ENCODE measurements at places on chromosomes 11 and 22.

DNA sequence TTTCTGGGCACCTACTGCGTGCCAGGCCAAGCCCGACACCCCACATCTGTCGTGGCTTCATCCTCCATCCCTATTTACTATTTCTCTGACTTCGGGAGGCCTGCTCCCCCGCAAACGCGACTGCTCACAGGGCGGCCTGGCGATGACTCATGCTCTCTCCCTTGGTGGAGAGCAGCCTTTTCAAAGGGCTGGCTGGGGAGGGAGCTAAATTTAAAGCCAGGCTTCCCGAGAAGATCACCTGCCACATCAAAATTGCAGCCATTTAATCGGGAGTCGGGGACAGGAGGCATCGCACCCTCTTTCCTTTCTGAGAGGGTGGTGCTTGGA lies 24.9 kb upstream of the SHISAL1 start:
- DNase-seq = peak; percentile 48

GRCh38 chr11:41190437-41191082 lies 268.9 kb downstream of the LRRC4C start:
- no peak for DNase-seq

DNA sequence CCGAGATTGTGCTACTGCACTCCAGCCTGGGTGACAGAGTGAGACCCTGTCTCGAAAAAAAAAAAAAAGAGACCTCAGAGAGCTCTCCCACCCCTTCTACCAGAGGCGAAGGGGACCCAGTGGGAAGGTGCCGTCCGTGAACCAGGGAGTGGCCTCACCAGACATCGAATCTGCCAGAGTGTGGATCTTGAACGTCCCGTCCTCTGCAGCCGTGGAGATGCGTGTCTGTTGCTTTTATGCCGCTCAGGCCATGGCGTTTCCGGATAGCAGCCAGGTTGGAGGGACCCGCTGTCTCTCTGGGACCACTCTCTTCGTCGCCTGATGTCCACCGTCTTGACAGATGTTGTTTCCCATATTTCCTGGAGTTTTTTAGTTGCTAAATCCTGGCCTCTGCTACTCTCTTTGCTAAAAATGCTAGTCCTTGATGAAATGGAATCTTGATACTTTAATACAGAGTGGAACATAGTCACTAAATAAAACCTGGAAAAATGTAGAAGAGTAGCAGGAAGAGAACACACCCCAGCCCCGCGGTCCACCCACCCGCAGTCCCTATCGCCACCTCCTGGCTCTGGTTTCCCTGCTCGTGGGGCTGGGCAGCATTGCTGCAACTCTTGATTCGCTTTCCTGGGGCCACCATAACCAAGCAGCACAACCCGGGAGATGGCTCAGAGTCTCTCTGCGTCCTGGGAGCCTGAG lies 12.0 kb upstream of the MUC6 start:
- DNase-seq = no peak

DNA sequence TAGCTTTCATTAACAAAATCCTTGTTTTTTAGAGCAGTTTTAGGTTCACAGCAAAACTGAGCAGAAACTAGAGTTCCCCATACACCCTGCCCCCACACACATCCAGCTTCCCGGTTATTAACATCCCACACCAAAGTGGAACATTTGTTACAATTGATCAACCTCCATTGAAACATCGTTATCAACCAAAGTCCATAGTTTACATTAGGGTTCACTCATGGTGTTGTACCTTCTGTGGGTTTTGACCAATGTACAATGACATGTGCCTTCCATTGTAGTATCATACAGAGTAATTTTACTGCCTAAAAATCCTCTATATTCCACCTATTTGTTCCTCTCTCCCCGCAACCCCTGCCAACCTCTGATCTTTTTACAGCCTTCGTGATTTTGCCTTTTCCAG lies 28.5 kb downstream of the PRDM11 start:
- DNase-seq = no peak

DNA sequence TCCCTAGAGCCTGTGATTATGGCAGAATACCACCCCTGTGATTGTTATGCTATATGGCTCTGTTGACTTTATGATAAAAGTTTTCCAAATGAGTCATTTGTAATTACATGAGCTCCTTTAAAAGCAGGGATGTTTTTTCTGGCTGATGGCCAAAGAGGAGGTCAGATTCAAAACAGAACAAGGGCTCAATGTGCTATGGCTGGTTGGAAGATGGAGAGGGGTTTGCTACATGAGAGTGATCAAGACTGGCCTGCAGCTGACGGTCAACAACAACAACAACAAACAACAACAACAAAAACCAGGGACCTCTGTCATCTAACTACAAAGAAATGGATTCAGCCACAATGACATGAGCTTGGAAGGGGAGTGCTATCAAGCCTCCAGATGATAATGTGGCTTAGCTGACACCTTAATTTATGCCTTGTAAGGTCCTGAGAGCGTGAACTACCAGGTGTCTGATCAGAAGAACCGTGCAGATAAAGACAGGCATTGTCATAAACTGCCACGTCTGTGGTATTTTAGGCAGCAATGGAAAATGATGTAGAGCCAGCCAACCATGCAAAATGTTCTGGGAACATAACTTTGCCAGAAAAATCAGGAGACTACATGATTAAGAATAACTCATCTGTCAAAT lies 47.2 kb downstream of the PIWIL3 start:
- DNase-seq = peak; percentile 94

DNA sequence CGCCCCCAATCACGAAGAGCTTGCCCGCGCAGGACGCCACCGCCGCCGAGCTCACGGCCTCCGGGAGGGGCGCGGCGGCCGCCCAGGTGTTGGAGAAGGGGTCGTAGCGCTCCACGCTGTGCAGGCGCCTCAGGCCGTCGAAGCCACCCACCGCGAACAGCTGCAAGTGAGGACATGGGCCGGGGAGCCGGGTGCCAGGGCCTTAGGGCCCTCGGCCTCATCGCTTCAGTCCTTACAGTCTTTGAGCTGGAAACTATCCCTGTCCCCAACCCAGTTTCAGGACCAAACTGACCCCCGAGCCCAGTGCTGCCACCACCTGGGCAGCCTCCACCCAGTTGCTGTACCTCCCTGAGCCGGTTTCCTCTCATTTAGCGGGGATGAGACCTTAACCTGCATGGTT lies 7.6 kb downstream of the KLHL35 start:
- no peak for DNase-seq

DNA sequence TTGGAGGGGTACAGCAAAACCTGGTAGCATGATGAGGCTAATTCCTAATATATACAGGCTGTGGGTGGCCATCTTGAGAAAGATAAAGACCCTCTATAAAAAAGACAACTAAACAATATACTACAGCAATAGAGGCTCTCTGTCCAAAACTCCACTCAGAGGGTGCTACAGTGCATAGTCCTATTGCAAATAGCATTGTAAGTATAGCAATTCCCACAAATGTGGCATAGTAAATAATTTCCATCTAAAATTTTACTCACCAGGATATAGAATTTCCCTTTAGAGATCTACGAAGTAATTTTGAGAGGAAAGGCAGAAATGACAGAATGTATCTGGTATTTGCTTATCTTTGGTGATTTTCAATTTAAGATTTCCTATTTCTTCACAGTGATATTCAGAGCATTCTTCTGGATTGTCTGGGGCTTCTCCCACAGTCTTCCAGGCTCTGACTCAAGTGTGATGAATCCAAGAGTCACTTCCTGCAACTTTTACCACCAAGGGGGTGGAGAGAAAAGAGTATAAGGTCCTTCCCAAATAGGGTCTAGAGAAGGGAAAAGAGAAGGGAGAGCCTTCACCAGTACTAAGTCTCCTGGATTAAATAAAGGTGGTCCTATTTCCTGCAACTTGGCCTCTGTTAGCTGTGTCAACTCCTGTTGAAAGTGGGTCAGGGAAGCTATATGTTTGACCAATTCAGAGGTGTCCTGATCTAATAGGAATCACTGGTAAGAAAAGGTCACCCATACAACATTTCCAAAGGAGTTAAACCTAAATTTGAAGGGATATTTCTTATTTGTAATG lies 1054.7 kb upstream of the CNTN5 start:
- DNase-seq = no peak

DNA sequence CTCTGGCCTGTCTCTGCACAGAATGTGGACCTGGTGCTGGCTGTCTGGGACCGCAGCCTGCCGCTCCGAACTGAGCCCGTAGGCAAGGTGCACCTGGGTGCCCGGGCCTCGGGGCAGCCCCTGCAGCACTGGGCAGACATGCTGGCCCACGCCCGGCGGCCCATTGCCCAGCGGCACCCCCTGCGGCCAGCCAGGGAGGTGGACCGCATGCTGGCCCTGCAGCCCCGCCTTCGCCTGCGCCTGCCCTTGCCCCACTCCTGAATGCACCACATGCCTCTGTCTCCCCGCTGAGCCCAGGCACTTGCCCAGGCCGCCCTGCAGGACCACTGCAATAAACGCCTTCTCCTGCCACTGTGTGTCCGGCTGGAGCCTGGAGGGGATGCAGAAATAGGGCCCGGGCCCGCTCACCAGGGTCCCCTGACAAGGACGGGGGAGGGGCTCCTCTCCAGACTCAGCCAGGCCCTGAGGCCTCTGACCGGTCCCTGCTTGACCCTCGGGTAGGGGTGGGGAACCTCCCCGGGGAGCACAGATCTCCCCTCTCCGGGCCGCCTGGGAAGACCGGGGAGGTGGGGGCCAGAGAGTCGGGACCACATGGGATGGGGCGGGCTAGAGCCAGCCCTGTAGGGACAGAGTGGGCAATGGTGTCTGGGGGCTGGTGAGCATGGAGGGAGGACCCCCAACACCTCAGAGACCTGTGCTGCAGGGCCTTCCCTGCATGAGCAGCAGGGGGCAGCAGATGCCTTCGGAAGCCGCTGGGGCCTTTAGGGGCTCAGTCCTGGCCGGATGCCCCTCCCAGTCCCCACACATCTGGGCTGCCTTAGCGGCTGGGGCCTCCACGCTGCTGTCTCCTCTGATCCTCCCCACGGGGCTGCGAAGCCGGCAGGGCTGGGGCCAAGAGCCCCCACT lies 1.4 kb upstream of the TNNI2 start:
- no peak for DNase-seq

DNA sequence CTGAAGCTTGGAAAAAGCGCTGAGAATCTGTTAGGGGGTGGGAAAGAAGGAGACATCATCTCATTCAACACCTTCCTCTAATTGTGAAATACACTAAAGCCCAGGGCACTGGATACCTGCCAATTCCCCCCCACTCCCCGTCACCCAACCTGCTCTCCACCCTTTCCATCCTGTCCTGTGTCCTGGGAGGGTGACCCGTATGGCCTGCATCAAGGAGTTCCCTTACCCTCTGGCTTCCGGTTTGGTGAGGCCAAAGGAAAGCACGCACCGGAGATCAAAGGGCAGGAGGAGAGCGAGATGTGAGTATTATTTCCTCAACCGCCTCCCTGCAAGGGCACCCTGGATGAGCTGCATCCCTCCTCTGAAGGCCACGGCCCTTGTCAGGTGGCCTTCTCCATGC lies 65.0 kb upstream of the PTPRJ start:
- no peak for DNase-seq

DNA sequence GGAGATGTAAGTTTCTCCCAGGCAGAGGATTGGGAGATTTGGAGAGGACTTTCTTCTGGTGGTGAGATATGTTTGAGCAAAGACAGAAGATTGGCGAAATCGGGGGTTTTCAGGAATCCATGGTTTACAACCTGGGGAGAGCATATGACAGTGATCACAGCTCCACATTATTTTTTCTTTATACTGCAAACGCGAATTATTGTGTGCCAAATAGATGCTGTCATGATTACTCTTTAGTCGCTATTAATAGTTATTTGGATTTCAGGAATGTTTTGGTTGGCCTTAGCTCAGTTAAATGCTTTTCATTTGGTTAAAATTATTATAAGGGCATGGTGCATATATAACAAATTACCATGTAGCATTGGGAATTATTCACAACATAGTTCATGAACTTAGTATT lies 15.2 kb downstream of the ATXN10 start:
- DNase-seq = no peak

DNA sequence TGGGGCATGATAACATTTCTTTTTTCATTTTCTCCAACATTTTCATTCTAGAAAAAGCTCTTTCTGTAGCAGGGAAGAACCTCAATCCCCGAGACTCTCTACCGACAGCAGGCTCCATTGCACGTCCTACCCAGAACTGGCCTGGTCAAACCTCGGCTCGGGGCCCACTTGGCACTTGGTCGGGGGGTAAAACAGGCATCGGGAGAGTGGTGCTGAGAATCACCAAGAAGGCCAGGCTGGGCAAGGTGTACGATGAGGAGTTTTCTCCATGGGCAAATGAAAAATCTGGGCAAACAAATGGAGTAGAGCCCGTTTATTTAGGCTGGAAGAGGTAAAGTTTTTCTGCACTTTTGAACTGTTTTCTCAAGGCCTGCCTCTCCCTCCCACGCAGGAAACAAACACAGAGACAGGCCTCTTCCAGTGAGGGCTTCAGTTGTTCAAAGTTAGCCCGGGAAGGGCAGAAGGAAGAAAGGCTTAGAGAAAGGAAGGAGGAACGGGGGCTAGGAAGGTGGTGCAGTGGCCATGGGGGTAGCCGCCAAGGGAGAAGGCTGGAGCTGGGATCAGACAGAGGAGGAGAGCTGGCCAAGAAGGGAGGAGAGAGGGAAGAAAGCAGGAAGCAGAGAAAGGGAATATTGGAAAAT lies 87.6 kb downstream of the ETS1 start:
- DNase-seq = no peak

- DNase-seq = no peak
Measured at GRCh38 chr11:69923196-69923595, 104.0 kb upstream of the FGF3 start.

- no peak for DNase-seq
Measured at GRCh38 chr22:22519591-22519990, 479 bp downstream of the ZNF280A start.

GRCh38 chr22:48724899-48725298 lies 1102.8 kb downstream of the BRD1 start:
- no peak for DNase-seq

DNA sequence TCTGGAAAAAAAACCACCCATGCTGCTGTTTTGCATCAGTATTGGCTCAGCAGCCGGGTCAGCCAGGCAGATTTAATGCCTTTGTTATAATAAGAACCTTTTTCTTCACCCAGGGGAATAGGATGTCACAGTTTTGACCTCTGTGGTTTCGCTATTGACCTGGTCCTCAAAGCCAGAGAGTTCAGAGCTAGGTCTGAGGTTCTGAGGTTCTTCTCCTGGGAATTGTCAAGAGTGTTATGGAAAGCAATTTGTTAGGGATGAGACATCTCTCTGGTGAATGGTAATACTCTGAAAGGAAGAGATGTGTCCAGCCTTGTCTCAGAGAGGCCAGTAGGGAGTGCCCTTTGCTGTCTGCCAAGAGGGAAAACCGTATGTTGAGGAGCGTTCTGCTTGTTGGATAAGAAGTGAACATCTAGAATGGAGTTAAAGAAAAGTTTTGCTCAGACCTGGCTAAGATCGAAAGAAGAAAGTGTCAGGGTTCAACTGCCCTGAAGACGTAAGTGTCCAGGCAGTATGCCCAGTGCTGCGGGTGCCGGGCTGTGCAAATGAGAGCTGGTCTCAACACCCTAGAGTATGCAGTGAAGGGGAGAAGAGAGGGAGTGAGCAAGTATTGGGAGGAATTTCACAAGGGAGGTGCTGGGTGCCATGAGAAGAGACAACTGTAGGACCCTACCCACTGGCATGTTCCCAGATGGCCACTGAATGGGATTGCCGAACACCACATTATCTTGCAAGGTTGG lies 150.9 kb upstream of the TTC12 start:
- DNase-seq = no peak

DNA sequence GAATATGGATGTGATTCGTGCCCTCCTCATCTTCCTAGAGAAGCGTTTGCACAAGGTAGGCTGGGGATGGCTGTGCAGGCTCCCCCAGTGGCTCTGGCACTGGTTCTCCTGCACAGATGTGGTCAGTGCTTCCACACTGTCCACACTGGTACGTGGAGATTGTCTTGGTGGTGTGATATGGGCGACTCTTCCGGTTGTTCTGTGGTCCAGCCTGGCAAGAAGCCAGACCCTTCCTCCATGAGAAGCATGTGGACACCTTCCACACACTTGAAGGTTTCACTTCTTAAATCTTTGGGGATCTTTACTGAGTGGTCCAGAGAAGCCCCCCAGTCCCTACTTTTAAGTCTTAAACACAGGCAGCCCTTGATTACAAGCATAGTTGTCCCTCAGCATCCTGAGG lies 3.8 kb downstream of the RIC8A start:
- no peak for DNase-seq
